ENCODE measurements at places on chromosomes 12 and 14.

DNA sequence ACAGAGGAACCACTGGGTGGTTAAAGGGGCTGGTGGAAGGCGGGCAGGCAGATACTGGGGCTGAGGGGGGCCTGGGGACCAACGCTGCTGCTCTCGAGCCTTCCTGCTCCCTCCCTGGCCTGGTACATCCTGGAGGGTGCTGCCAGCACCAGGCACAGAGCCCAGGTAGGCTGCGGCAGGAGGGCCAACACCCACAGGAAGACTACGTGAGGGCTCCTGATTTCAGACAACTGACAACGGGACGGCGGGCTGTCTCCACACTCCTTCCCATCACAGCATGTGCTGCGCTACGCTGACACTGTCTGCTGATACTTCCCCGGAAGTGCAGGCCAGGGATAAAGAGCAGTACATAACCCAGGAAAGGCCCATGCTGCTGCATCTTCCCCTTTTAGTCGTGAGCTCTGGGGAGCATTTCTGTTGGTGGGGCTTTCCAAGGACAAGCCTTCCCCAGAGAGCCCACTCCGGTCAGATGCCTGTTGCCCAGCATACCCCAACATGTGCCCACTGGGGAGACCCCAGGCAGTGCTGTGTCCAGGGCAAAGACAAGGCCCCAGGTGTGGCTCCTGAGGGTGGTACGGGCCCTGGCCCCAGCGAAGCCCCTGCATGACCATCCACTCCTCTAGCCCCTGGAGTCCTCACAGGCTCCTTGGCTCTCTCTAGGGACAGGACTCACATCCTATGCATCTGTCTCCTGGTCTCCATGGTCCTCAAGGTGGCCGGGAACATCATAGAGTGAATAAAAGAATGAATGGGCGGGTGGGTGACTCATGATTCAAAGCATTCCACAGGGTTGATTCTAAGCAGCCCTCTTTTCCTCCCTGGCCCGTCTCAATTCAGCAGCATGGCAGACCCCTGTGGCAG is 38.0 kb downstream of the CHGA start:
- DNase-seq: no peak

DNA sequence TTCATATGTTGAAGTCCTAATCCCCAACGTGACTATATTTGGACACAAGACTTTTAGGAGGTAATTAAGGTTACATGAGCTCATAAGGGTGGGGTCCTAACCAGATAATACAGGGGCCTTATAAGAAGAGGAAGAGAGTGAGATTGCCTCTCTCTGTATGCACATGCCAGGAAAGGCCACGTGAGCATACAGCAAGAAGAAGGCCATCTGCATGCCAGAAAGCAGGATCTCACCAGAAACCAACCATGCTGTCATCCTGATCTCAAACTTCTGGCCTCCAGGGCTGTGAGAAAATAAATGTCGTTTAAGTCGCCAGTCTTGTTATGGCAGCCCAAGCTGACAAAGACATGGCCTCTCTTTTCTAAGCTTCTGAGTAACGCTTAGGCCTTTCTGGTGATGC is 69.0 kb upstream of the GPHB5 start:
- DNase-seq: no peak

DNA sequence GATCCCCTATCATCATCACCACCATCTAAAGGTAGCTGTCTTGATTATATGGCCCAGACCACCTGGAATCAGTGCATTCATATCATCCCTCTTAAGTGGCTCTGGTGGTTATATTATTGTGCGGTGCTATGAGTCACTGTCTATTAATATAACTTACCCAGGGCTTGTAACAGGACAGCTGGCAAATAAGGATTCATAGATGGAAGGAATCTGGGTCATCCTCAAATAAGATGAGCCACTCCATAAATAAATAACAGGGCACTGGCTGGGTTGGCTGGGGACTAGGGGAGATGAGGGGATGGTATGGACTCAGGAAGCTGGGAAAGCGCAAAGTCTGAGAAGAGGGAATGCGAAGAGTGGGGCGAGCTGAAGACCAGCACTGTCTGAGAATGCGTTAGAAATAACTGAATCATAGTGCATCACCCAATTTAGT is 216.1 kb downstream of the NUAK1 start:
- no peak for DNase-seq

DNA sequence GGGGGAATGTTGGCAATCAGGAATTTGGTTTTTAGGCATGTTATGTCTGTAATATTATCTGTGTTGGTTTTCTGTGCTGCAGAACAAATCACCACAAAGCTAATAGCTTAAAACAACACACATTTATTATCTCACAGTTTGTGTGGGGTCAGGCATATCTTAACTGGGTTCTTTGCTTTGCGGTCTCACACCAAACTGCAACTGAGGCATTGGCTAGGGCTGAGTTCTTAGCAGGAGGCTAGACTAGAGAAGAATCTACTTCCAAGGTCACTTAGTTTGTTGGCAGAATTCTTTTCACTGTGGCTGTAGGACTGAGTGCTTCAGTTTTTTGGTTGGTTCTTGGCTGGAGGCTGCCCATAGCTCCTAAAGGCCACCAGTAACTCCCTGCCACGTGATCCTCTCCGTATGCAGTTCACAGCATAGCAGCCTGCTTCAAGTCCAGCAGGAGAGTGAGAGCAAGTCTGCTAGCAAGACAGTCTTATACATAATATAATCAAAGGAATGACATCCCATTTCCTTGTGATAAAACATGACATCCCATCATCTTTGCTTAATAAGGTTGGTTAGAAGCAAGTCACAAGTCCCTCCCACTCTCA is 21.6 kb downstream of the ATF1 start:
- DNase-seq: no peak

- DNase-seq: no peak
Measured at GRCh38 chr14:44271637-44272036, 235.4 kb downstream of the FSCB start.

GRCh38 chr12:101599311-101599710 is 4.5 kb downstream of the MYBPC1 start:
- no peak for DNase-seq
